ENCODE measurements at places on chromosomes 3 and 15.
A peak's percentile ranks its signal among the peaks of the same experiment; 100 is the strongest.

- no peak for DNase-seq
Measured at GRCh38 chr15:91496754-91497691, 356.5 kb upstream of the SLCO3A1 start.

GRCh38 chr3:65871305-65872141 is 167.2 kb downstream of the MAGI1 start:
- DNase-seq = peak; percentile 65

- no peak for DNase-seq
Measured at GRCh38 chr3:171986176-171986575, 53.2 kb upstream of the FNDC3B start.

DNA sequence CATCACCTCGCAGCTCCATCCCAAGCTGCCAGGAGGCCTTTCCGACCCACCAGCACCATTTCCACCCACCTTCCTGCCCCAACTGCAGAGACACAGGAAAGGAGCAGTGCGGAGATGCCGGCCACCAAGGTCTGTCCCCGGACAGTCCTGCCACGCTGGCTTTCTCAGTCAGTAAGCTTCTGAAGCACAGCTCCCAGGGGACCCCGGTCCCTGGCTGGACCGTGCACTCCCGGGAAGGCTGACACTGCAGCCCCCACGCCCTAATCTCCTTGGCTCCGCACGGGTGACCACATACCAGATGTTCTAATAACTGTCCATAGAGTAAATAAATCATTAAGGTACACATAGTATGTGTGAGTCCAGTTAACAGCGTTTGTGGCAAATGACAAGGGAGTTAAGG is 73.5 kb downstream of the VGLL4 start:
- DNase-seq = no peak

GRCh38 chr15:46270481-46271147 is 635.8 kb downstream of the SQOR start:
- DNase-seq = no peak

DNA sequence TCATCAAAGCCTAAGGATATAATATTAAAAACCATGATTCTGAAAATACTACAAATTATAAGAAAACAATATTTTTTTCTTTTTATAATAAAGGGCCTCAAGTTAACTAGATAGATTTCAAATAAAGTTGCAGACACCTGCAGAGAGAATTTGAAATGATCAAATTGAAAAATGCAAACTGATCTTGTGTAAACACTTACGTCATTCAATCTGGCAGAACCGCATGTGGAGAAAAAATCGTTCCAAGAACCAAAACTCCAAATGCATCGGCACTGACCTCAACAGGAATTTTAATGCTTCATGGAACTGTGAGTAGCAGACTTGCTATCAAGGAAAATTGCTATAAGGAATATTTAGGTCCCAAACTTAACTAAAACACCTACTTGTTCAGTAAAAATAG is 17.2 kb downstream of the CPA3 start:
- no peak for DNase-seq

GRCh38 chr3:146161663-146162002 is 649 bp upstream of the PLOD2 start:
- DNase-seq = peak; percentile 46

DNA sequence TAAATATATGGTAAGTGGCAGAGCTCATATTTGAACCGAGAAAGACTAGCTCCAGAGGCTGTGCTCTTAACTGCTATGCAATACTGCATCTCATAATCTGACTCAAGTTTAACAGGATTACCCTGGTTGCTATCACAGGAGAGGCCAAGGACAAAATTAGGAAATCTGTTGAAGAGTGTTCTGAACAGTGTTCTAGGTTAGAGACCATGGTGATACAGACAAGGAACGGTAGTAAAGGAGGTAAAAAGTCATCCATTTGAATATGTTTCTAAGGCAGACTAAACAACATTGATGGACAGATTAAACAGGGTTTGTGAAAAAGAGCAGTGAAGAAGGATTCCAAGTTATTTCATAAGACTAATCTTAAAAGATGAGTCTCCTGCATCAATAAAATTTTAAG is 22.1 kb downstream of the PLOD2 start:
- no peak for DNase-seq

- DNase-seq = no peak
Measured at GRCh38 chr3:183287301-183287971, 34.4 kb downstream of the B3GNT5 start.

- DNase-seq = no peak
Measured at GRCh38 chr3:149554826-149555225, 80.3 kb downstream of the TM4SF4 start.

GRCh38 chr15:62552444-62552843 is 387.4 kb upstream of the C2CD4B start:
- DNase-seq = no peak

GRCh38 chr15:38297623-38298388 is 45.2 kb downstream of the SPRED1 start:
- no peak for DNase-seq

- no peak for DNase-seq
Measured at GRCh38 chr15:47035475-47036406, 681.6 kb upstream of the SEMA6D start.

- no peak for DNase-seq
Measured at GRCh38 chr15:49507261-49507660, 84.2 kb downstream of the FGF7 start.

GRCh38 chr3:75254685-75255084 is 409.4 kb upstream of the FRG2C start:
- DNase-seq = no peak

GRCh38 chr3:111506435-111506834 is 35.6 kb upstream of the CD96 start:
- DNase-seq = no peak

- DNase-seq = no peak
Measured at GRCh38 chr3:87390353-87390752, 114.0 kb upstream of the POU1F1 start.

- DNase-seq = no peak
Measured at GRCh38 chr3:110708156-110708555, 363.5 kb upstream of the NECTIN3 start.

All from COR-L47 (cell line).